Urinary bladder (tissue), 4 donors: ENCODE measurements at places on chromosomes 2 and 18. TPM values are rescaled to one million over a fixed set of nuclear protein-coding genes. Genes with fewer than 3 reads are reported as not detected.

GRCh38 chr18:24400587-24400986 lies 3.0 kb upstream of the OSBPL1A start:
- no peak for DNase-seq

GRCh38 chr2:25632396-25632795 lies 41.0 kb downstream of the DTNB start:
- DNase-seq, result no peak

DNA sequence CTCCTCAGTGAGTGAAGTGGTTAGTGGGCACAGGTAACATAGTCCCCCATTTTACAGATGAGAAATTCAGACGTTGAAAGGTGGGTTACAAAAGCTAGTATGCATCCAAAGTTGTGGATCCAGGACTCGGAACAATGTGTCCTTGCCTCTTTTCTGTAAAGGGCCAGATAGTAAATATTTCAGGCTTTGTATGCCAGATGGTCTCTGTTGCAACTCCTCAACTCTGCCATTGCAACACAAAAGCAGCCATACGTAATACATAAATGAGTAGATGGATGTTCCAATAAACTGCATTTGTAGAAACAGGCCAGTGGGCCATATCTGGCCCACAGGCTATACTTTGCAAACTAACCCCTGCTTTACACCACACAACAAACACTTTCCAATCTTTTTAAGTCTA lies 166.6 kb upstream of the PKDCC start:
- no peak for DNase-seq

DNA sequence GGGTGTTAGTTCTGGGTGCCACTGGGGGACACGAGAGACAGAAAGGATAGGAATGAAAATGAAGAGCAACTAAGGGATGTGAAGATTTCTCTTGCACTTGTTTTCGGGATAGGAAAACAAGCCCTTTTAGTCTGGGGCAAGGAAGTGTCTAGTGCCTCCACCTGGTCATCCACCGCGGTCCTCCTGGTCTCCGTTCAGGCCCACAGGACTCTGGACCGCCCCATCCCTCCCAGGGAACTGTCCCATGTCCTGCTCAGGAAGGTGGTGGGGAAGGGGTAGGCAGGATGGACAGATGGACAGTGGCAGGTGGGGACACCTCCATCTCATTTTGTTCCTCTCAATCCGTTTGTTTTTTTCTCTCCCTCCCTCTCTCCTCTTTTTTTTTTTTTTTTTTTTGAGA lies 45.9 kb downstream of the AGAP1 start:
- DNase-seq, result no peak

DNA sequence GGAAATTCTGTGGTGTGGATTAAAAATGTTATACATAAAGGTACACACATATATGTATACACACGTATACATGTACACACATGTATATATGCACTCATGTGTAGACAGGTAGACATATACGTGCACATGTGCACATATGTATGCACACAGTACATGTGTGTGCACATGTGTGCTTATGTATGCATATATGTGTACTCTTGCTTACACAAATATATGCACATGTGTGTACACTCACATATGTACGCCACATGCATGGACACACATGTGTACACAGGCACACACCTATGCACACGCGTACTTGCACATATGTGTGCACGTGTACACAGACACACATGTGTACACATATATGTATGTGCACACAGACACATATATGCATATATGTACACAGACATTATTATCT lies 142.8 kb upstream of the SALL3 start:
- DNase-seq, result no peak

DNA sequence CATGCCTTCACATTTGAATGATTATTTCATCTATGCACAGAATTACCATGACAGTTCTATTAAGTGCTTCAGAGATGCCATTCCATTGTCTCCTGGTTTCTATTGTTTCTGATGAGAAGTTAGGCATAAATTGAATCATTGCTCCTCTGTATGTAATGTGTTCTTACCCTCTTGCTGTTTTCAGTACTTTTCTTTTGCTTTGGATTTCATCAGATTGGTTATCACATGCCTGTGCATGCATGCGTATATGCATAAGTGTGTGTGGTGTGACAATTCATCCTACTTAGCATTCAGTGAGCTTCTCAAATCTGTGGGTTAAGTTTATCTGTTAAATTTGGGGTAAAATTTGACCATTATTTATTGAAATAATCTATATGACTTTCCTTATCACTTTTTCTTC lies 263.3 kb upstream of the RND3 start:
- no peak for DNase-seq

DNA sequence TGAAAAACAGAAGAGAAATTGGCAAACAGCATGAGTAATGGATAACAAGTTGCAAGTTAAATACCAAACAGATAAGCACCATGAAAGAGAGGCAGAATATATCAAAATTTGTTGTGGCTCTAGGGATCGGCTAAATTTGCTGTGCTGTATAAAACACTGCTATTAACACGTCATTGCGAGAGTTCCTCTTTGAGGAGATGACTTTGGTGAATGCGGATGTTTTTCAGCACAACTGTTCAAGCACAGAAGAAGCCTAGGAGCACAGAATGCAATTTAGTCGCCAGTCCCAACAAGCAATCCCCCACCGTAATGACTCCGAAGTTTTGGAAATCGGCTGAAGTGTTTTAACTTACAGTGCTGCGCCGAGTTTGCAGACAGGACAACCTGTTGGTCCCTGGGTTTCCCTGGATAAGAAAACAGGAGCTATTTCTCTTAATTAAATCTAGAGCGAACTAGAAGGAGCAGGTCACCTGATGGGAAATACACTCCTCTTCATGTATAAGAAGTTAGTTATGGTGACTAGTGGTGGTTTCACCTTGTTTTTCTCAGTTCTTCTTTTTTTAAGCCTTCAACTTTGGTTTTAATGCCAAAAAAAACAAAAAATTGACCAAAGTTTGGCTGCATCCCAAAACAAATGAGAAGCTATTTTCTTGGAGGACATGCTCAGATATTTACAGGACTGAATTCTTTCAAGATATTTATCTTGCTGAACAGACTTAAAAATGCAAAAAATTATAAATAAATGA lies 454.1 kb upstream of the SALL3 start:
- DNase-seq, result no peak

Gene EML6
- total RNA-seq, result 3.9 TPM

Gene ALPI
- not detected for total RNA-seq
